ENCODE measurements at places on chromosomes 3 and 15.

DNA sequence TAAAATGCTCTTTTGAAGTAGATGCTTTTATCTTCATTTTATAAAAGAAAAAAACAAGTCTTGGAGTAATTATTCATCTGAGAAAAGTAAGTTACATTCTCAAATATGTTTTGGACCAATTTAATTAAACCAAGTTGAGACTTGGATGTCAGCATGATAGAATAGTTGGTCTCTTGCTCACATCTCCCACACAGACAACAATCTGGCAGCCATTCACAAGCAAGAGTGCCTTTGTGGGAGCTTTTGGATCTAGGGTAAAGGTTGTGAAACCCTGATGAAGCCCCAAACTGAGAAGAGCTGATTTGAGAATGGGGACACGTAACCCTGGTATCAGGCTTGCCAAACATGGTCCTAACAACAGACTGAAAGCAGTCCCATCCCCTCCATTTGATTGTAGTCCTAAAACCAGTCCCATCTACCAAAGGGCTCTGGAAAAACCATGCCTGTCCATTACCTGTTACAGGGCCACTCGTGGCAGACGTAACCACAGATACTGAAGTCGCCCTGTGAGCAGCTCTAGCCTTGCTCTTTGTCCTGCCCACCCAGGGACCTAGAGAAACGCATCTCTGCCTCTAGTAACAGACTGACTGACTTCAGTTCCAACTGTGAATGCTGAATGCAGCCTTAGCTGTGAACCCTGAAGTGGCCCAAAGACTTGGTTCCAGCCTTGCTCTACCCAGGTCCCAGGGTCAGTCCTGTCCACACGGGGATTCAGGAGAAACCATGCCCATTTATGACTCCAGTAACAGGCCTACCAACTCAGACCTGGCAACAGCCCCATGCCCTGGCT, 145.5 kb upstream of the SYNPR start:
- DNase-seq: no peak

- no peak for DNase-seq
Observed at GRCh38 chr3:113753376-113753985, 6.6 kb downstream of the ATP6V1A start.

DNA sequence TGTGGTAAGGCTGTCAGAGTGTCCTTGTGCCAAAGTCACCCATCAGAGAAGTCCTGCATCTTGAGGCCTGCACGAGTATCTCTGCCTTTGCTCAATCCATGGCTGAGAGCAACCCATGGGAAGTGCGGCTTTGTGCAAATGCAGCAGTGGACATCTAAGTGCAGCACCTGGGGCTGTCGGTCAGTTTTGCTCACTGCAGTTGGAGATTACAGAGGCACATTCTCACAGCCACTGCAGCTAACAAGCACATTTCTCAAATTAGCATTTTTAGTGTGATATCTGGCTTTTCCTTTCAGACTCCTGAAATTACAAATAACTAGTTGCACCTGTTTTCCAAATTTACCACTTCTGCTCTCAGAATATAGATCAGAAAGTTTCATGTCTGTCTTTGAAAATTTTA, 81.5 kb upstream of the DAZL start:
- DNase-seq: no peak

GRCh38 chr3:30112902-30113484, 493.4 kb upstream of the TGFBR2 start:
- DNase-seq: peak; percentile 30

DNA sequence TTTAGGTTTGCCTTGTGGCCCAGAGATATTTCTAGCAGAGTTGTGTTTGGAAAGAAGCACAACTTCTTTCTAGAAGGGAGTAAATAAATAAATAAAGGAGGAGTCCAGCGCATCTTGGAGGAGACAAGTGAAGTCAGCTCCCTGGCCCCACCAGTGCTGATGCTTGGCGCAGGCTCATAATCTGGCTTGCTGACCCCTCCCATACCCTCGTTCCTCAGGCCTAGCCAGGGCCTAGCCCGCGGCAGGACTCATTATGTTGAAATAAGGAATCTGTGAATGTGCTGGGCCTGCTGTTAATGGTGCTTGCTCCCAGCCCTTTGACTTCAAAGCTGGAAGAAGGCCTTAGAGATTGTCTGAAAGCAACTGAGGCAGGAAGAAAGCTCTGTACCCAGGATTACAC, 3.1 kb downstream of the ZNF710 start:
- no peak for DNase-seq

- no peak for DNase-seq
Observed at GRCh38 chr15:80418892-80419537, 14.8 kb downstream of the ARNT2 start.

DNA sequence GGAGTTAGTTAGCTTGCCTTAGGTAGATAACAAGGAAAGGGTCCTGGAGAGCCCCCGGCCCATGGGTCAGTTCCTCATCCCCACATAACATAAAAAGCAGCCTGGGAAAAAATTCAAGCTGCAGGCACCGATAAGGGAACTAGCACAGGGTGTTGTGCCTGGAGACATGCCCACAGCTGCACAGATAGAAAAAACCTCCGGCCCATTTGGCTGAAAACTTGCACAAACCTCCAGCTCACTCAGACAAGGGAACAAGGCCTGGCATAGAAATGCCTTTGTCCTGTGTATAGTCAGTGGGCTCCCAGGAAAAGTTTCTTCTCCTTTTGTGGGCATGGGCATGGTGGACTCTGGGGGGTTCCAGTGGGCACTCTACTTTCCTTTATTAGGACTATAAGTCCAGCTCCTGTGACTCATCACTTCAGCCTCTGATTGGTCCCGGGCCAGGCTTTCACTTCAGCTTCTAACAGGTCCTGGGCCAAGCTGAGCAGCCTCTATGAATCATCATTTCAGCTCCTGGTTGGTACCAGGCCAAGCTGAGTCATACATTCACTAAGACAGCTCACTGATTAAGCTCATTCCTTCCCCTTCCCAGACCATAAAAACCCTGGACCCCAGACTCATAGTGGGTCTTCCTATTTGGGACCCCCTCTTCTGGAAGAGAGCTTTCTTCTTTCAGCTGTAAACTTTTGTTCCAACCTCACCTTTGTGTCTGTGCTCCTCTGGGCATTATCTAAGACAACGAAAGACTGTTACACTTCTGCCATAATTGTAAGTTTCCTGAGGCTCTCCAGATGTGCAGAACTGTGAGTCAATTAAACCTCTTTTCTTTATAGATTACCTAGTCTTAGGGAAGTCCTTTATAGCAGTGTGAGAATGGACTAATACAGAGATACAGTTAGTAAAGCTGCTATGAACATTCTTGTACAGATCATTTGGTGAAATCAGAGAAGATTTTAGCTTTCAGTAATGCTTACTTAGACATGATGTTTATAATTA, 348.0 kb upstream of the DPPA4 start:
- DNase-seq: no peak

GRCh38 chr3:15151166-15151565, 52.2 kb upstream of the RBSN start:
- no peak for DNase-seq

GRCh38 chr15:92143765-92144164, 249.9 kb upstream of the ST8SIA2 start:
- no peak for DNase-seq

DNA sequence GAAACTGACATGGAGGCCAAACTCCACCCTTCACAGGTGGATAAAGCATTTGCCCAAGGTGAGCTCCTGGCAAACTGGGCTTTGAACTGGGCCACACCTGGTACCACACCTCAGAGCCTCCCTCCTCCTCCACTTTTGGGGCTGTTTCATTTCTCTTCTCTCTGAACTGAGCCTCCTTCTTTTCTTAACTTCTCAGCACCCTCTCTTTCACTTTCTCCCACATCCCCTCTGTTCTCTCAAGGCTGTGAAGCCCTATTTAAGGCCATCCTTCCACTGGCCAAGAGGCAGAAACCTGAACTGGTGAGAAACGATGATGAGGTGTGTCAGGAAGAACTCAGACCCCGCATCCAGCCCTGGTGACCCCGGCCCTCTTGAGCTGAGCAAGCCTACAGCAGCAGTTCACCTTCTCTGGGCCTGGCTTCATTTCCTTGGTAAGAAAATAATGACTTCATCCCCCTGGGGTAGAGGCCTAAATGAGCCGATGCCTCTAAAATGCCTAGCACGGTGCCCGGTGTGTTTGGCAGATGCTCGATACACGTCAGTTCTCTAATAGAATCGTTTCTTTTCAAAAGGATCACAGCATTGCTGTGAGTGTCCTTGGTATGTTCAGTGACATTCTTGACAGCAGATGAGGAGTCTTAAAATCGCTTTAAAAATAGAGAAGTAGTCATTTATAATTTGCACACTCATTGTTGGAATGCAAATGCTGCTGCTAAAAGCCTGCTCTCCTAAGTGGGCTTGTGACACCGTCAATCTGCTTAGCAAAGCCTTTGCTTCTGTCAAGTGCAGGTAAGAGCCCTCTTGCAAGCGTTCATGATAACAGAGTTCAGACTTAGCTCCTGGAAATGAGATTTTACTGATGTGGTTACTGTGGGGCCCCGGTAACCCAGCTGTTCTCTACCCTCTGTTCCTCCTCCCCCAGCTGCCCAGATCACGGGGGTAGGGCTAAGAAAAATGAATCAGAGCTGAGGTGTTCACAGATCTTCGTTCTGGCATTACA, 97.7 kb upstream of the ATP2B2 start:
- no peak for DNase-seq

GRCh38 chr15:38795471-38796245, 231.0 kb upstream of the RASGRP1 start:
- DNase-seq: no peak

DNA sequence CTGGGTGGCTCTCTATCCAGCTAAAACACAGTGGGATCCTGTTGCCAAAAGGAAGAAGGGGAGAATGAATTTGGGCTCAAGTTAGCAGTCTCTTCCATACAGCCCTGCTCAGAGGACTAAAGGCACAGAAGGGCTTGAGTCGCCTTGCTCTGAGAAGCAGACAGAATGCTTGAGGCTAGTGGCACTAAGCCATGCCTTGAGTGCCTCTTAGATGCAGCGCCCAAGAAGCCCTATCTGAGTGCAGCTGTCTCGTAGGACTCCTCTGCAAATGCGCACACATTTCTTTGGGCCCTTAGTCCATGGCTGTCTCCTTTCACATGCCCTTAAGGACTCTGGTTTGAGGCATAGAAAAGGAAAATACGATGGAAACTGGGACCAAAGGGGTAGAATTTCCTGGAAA, 211.3 kb upstream of the CHRM5 start:
- no peak for DNase-seq

DNA sequence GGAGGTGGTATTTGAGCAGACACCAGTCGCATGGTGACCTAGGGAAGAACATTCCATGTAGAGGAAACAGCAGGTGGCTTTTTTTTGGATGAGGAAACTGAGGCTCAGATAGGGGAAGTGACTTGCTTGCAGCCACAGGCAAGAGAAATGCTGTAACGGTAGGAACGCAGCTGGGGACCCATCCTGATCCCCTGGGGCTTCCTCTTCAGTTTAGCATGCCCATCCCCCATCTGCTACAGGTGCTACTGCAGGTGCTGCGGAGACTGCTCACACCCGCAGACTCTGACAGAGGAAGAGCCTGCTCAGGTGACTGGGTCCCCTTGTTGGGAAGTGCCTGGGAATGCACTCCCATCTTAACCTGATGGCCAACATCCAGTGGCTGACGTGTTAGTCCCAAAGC, 55.4 kb upstream of the SEC13 start:
- peak; percentile 4 for DNase-seq

GRCh38 chr15:63048776-63049665, 6.5 kb downstream of the TPM1 start:
- DNase-seq: peak; percentile 23

DNA sequence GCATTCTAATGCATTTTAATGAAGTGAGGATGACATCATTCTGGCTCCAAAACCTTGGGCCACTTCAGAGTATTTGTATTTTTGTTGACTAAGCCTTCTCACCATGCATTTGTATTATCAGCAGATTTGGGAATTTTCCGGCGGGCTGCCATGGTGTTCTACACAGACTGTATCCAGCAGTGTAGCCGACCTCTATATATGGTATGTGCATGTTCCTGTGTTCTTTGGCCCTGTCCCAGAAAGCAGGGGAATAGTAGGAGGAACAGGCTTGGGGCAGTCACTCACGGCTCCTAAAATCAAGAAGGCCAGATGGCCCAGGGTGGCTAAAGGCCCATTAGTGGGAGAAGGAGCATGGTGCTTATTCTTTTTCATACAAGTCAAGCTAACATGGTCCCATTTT, 80.5 kb downstream of the USF3 start:
- no peak for DNase-seq

GRCh38 chr3:156548041-156548687, 6.8 kb downstream of the SSR3 start:
- DNase-seq: no peak

DNA sequence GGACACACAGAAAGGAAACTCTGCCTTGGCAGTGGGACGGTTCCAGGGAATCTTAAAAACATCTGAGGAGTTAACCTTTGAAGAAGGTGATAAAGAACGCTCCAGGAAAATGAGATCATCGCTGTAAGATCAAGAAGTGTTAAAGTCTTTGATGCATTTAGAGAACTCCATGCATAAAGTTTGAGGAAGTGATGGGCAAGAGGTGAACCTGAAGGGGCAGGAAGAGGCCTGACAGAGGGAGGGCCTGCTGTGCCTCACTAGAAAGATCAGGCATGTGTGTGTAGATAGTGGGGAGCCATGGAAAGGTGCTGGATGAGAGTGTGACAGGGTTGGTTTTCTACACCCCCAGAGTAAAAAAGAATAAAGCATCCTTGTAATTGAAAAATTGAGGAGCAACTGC, 889.2 kb downstream of the MCTP2 start:
- no peak for DNase-seq

DNA sequence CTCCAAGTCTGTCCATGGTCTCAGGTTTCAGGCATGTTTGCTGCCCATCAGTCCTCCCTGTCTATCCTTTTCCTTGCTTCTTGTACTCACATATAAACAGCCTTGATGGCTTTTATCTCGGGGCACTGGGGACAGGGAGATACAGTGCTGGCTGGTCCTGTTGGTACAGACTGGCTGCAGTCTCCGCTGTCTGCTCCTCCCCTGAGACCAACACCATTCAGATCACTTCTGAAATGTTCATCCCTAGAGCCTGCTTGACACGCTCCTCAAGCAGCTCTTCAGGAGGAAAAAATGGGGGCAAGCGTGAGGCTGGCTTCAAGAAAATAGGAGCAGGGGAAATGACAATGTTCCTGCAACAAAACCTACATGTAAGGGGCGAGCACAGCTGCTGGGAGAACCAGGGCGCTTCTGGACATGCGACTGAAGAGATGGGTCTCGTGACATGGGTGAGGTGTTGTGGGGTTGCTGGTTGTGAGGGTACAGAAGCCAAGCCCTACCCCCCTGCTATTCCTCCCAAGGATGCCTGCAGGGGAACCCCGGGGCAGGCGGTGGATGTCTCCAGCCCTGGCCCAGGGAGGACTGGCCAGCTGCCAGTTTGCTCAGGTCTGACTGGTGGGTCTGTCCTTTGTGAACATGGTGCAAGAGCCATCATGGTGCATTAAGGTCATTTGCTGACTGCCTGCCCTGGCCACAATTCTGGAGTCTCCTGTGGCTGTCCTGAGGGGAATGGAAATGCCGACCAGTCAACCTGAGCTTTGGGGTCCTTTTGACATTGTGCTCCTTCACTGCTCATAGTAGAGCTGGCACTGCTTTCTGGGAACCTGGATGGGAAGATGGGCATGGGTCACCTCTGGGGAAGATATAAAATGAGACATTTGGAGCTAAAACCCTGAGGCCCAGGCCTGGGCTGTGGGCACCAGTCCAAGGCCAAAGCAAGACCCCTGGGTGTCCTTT, 40.1 kb downstream of the KY start:
- DNase-seq: no peak

Data from NCI-H510A treated with DMSO at 0.1 percent for 48 hours (cell line).